NCI-H460 (cell line): ENCODE measurements at places on chromosomes 12 and 14. TPM values are rescaled to one million over a fixed set of nuclear protein-coding genes. Genes with fewer than 3 reads are reported as not detected.

Gene RD3L
- total RNA-seq, result not detected in 2 replicates

Gene GRIN2B
- not detected in 2 replicates for total RNA-seq

Gene GPR162
- total RNA-seq, result 0.61 and 0.94 TPM in 2 replicates

Gene SLC6A15
- total RNA-seq, result 78.3 and 90.1 TPM in 2 replicates

Gene OTX2
- total RNA-seq, result not detected in 2 replicates

Gene BCL2L14
- total RNA-seq, result not detected in 2 replicates

Gene KRT84
- total RNA-seq, result not detected in 2 replicates
